Stimulated activated CD4-positive, alpha-beta T cell treated with anti-CD3 and anti-CD28 coated beads, Interleukin-2, amount 100 ng/mL, for 4 hours (primary cell): ENCODE measurements at places on chromosomes 7 and 10.
A peak's percentile ranks its signal among the peaks of the same experiment; 100 is the strongest.

- DNase-seq = no peak
Measured at GRCh38 chr7:30378275-30378674, 93.9 kb downstream of the ZNRF2 start.

DNA sequence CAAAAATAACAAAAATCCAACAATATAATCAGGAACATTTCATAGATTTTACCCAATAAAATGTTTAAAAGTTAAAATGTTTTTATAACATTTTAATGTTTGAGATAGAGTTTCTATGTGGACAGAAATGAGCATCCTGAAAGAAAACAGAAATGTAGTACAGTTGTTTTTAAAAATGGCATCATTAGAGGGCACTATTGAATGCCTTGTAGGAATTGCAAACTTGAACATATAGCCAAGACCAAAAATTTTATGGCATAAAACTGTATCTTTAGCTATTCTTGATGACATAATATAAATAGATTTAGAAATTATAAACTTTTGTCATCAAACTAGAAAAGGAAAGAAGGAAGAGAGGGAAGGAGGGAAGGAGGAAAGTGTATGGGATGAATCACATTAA lies 1372.7 kb downstream of the GATA3 start:
- no peak for DNase-seq

- no peak for DNase-seq
Measured at GRCh38 chr10:133358162-133358924, 524 bp upstream of the FUOM start.

DNA sequence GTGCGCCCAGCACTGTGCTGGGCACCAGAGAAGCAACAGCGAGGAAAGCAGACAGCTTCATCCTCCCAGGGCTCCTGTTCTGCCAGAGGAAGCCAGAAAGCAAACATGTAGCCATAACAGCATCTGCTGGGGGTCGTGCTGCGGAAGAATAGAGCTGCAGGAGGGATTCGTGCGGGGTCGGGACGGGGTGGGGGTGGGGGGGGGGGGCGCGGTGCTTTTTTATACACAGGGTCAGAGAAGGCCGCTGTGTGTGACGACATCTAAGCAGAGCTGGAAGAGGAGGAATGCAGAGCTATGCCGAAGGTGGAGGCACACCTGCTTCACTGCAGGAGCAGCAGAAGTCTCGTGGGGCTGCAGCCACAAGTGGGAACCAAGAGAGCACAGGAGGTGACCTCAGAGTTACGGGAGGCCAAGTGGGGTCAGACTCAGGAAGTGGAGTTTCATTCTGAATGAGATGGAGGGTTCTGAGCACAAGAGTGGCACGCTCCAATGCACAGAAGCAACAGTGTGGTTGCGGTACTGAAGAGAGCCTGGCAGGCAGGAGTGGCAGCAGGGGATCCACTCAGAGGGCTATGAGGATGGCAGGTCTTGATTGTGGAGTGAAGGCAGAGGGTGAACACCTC lies 11.1 kb downstream of the PKD1L1 start:
- no peak for DNase-seq

DNA sequence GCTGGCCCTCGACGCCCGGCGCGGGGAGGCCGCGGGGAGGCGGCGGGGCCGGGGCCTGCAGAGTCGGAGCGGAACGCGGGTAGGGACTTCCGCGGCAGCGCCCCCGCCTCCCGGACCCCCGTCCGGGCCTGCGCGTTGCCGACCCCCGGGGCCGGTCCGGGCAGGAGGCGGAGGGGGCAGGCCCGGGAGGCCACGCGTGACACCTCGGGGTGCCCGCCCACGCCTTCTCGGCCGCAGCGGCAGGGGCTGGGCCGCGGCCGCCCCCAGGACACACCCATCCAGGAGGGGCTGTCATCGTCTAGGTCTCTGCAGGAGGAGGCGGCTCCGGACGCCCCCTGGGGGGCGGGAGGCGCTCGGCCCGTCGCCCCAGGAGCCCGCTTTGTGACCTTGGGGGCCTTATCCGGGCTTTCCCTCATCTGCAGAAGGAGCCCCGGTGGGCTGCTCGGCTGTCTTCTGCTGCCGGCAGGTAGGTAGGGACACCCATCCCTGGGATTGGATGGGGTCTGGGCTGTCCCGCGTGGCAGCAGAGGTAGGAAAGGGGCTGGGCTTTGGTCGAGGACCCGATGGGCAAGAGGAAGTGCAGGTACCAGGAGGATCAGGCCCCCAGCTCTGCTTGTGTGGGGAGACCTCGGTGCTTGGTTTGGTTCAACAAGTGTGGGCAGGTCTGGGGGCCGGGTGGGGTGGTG lies 569 bp downstream of the ZNF316 start:
- peak; percentile 42 for DNase-seq

GRCh38 chr7:151570366-151570915 lies 50.7 kb upstream of the RHEB start:
- DNase-seq = no peak

GRCh38 chr7:29723599-29723998 lies 82.7 kb upstream of the WIPF3 start:
- no peak for DNase-seq

- DNase-seq = no peak
Measured at GRCh38 chr10:69048103-69048502, 39.8 kb upstream of the SRGN start.

DNA sequence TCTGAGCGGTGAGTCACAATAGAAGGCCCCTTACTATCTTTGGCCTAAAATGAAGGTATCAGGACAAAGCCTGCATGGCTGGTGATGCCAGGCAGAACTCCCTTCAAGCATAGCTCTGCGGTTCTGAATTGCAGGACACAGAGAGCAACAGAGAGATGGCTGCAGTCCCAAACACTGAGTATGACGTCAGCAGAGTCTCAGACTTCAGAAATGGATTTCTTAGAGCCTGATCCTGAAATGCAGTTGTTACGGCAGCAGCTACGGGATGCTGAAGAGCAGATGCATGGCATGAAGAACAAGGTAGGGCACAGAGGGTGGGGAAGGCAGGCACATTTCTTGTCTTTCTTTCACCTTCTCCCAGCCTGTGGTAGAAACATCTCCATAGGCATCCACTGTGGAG lies 13.5 kb downstream of the CCDC136 start:
- DNase-seq = no peak
